ENCODE measurements at places on chromosomes 1 and 21. TPM values are rescaled to one million over a fixed set of nuclear protein-coding genes. Genes with fewer than 3 reads are reported as not detected.

The C8A gene
- not detected for total RNA-seq

The UQCRHL gene
- total RNA-seq = 2.9 TPM

The TSEN15 gene
- 52.2 TPM for total RNA-seq

The RGS1 gene
- 51.2 TPM for total RNA-seq

The PDC gene
- not detected for total RNA-seq

The RNF223 gene
- total RNA-seq = 2.7 TPM

The OR2T11 gene
- total RNA-seq = not detected

The FMOD gene
- total RNA-seq = 68.4 TPM

The NEGR1 gene
- total RNA-seq = 92.3 TPM

The MORN1 gene
- total RNA-seq = 11.1 TPM

The CHIA gene
- total RNA-seq = not detected

The GUCA2A gene
- not detected for total RNA-seq

The RUNX3 gene
- 0.37 TPM for total RNA-seq

The SLFNL1 gene
- 0.69 TPM for total RNA-seq

The ZYG11A gene
- total RNA-seq = 0.85 TPM

The IVNS1ABP gene
- 121 TPM for total RNA-seq

The TYW3 gene
- 23.6 TPM for total RNA-seq

The CACNA1S gene
- total RNA-seq = 1.9 TPM

The LPGAT1 gene
- total RNA-seq = 50.2 TPM

The PADI3 gene
- 6.9 TPM for total RNA-seq

The RNU1-2 gene
- under 0.01 TPM for total RNA-seq

The COL8A2 gene
- total RNA-seq = 11.7 TPM

The GNPAT gene
- 57.0 TPM for total RNA-seq

The TXNDC12 gene
- 20.5 TPM for total RNA-seq

The DNM3 gene
- 11.7 TPM for total RNA-seq

The POLR3C gene
- 25.6 TPM for total RNA-seq

The HLX gene
- total RNA-seq = 12.9 TPM

The CELA2B gene
- total RNA-seq = 0.32 TPM

The C1QC gene
- 25.4 TPM for total RNA-seq

The TMEM82 gene
- total RNA-seq = not detected

The BRDT gene
- not detected for total RNA-seq

The CSF3R gene
- 5.3 TPM for total RNA-seq

The SPRR3 gene
- total RNA-seq = 10.0 TPM

The KCNQ4 gene
- 2.0 TPM for total RNA-seq

The HHIPL2 gene
- 0.53 TPM for total RNA-seq

The CDKN2C gene
- 16.9 TPM for total RNA-seq

The NAV1 gene
- 27.5 TPM for total RNA-seq

The S100A8 gene
- 16.5 TPM for total RNA-seq

The GREM2 gene
- total RNA-seq = 4.7 TPM

The SASS6 gene
- 8.6 TPM for total RNA-seq

The ASCL5 gene
- total RNA-seq = not detected

The IFT25 gene
- total RNA-seq = 63.7 TPM

The HORMAD1 gene
- total RNA-seq = 0.26 TPM

The LRRN2 gene
- total RNA-seq = 0.90 TPM

The AKT3 gene
- total RNA-seq = 94.3 TPM

The C1orf185 gene
- total RNA-seq = not detected

The SPRR1A gene
- total RNA-seq = not detected

The PLPPR4 gene
- 23.8 TPM for total RNA-seq

The GBP3 gene
- 55.4 TPM for total RNA-seq

The DRAXIN gene
- 0.21 TPM for total RNA-seq

The TDRD5 gene
- total RNA-seq = 1.1 TPM

The LRRC53 gene
- not detected for total RNA-seq
